Testis (tissue), 5 donors: ENCODE measurements at places on chromosomes 4 and X. TPM values are rescaled to one million over a fixed set of nuclear protein-coding genes. Genes with fewer than 3 reads are reported as not detected.

GRCh38 chrX:7334253-7334935, 186.4 kb upstream of the PUDP start:
- H3K27me3 ChIP-seq = no peaks in the 10 kb centered on the region
- no peak overlapping the region for H3K27ac ChIP-seq
- no peaks in the 10 kb centered on the region for H3K4me1 ChIP-seq
- H3K36me3 ChIP-seq = no peaks in the 10 kb centered on the region
- H3K4me3 ChIP-seq = no peak overlapping the region
- no peak for DNase-seq

DNA sequence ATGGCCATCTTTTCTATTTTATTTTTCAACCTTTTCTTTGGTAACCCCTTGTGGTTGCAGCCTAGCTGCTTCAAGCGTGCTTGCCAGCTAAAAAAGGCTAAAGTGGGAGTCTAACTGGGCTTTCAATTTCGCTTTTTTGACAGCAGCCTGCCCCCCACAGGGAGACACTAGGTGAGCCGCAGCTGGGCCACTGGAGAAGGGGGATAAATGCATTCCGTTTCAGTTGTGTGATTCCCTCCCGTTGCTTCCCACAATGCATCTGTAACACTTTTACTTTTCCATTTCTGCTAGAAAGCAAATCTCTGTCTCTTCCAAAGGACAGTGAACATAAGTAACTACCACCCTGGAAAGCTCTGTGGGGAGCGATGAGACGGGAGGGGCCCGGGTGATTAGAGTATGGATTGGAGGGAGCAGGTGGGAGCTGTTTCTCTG, 86.3 kb upstream of the RAPGEF2 start:
- no peaks in the 10 kb centered on the region for H3K36me3 ChIP-seq
- H3K4me3 ChIP-seq = no peak overlapping the region
- no peak overlapping the region for H3K27ac ChIP-seq
- H3K27me3 ChIP-seq = no peaks in the 10 kb centered on the region

DNA sequence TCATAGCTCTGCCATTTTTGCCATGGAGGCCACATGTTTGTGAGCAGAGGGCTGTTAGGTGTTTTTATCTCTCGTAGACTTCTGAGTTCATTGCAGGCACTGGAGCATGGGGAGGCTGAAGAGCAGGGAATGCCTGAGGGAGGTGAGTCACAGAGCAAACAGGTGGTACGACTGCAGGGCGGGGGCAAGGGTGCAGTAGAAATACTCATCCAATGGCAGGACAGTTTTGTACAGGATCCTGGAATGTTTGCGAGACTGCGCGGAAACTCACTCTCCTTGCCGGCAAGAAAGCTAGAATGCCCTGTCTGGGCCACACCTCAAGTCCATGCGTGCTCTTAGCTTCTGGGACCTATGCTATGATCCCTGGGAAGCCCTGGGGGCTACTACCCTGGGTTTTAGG, 20.0 kb upstream of the VCX2 start:
- no peaks in the 10 kb centered on the region for H3K27me3 ChIP-seq
- DNase-seq = no peak
- no peak overlapping the region for H3K4me3 ChIP-seq

DNA sequence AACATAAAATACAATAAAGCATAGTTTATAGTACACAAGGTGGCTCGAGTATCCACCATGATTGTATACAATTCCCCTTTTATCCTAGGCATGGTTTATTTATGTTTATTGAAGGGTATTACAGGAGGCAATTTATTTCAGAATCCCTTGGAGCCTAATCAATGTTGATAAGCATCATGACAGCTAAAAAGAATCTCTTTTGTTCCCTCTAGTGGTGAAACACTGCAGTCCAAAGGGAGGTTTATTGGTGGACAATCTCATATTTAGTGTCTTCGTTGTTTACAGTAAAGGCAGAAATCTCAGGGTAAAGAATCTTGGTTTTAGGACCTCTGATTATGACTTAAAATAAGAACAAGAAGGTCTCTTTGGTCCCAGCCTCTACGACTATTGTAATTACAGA, 1712.5 kb downstream of the C4orf33 start:
- no peak for DNase-seq
- no peaks in the 10 kb centered on the region for H3K36me3 ChIP-seq
- no peak overlapping the region for H3K27ac ChIP-seq

Gene TMEM35A
- 1.6 TPM for total RNA-seq
